EL (cell line): ENCODE measurements at places on chromosomes 3 and 15.

- DNase-seq, result no peak
These were observed 21.4 kb downstream of the RFX7 start for GRCh38 chr15:56222302-56222701.

DNA sequence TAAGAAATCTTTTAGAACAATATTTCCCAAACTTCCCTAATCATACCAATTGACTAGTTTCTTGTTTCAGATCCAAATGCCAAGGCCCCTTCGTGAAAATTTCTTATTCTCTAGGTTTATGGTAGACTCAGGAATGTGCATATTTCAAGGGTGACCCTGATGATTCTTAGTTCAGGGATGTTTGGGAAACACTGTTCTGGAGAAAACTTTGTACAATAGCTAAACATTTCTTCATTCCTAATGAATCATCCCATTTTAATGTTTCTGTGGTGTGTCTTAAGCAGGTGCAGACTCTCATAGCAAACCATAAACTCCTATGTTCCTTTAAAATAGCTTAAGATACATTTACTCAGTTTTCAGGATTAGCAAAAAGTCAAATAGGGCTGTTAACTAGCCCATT, 314.5 kb downstream of the TIGIT start:
- peak; percentile 92 for DNase-seq

GRCh38 chr15:45795440-45796069, 160.7 kb downstream of the SQOR start:
- peak; percentile 20 for DNase-seq

- no peak for DNase-seq
These were observed 173.4 kb downstream of the WNT5A start for GRCh38 chr3:55313666-55314065.

GRCh38 chr15:89184357-89184756, 37.0 kb downstream of the RLBP1 start:
- no peak for DNase-seq

DNA sequence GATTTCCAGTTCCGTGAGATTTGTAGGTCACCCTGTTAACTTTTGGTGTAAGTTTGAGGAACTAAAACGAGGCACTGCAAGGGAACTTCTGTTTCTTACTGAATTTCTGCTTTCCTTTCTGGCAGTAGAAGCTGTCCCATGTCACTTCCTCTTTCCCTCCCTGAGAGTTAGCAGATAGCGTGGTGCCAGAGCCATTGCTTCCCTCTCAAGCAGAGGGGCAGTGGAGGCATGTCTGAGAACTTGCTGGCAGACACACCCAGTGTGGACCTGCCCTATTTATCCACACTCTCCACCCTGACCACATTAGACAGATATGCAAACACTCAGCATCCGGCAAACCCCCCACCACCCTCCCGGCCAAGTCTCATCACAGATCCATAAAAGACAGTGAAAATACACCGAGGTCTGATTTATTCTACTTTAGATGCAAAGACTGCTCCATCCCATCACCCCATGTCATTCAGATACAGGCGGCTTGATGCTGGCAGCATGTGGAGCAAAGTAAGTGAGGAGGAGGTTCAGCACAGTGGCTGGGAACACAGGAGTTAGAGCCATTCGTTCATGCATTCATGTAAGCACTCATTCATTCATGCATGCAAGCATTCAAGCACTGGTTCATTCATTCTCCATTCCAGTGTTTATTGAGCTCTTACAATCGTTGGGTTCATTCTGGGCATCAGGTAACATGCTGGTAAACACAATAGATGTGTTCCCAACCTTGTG, 324.7 kb downstream of the SHQ1 start:
- no peak for DNase-seq

DNA sequence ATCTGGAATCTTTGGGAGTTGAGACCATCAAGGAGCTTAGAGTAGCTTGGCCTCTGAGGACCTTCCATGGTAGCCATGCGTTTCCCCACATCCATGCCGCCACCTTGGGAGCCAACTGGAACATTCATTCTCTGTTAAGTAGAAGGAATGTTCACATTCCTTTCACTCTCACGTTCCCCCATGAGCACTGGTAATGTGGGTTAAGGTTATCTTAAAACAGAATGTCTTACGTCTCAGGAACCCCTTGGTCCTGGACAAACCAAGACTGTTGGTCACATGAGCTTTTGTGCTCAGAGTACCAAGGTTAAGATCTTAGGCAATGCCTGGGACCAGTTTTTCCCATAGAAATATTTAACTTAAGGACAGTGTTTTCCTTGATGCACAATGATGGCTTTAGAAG, 211.7 kb upstream of the UBE2E1 start:
- no peak for DNase-seq

DNA sequence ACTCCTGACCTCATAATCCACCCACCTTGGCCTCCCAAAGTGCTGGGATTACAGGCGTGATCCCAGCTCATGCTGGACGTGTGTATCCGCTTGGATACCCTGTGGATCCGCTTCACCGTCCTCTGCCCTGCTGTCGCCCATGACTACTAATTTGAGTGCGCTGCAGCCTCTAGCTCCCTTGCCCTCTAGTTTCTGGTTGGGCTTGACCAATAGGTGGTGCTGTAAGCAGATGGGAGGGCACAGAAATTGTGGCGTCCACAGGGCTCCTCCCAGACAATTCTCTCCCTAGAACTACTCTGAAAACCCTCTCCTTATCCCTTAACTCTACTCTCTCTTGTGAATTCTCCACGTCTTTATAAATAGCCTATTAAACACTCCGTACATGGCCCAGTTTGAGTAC, 36.2 kb downstream of the ZPLD1 start:
- DNase-seq, result no peak

DNA sequence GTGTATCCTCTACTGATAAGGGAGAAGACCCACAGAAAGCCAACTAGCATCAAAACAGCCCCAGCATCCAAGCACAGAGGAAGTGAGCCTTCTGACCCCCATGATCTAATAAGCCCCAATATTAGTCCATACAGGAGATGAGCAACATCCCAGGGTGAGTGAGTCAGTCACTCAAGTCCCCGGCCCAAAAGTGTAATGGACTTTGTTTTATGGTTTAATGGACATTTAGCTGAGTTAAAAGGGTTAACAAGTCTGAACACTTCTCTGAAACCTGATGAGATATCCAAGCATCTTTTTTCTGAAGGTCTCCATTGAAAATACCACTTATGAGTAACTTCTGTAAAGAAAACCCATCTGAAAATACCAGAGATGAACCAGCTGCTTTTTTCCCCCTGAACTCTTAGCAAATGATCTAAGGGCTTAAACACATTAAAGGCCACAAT, 115.6 kb downstream of the GREM1 start:
- peak; percentile 70 for DNase-seq

GRCh38 chr15:89132611-89133507, 44.6 kb downstream of the ABHD2 start:
- no peak for DNase-seq

DNA sequence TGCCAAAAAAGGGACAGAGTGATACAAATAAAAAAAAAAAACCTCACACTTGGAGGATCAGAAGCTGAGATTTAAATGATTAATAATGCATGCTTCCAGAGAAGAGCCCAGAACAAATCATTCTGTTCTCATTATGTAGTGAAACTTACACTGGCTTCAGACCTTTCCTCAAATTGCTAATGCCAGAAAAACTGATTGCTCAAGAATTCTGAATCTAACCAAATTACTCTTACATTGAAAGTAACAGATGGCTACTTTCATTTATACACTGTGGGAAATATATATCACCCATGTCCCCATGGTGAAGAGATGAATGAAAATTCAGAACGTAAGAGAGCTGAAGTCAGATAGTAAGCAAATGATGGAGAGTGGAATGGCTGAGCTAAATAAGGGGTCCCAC, 85.9 kb upstream of the NSMCE3 start:
- no peak for DNase-seq

GRCh38 chr3:127064391-127065137, 81.6 kb downstream of the PLXNA1 start:
- peak; percentile 48 for DNase-seq

DNA sequence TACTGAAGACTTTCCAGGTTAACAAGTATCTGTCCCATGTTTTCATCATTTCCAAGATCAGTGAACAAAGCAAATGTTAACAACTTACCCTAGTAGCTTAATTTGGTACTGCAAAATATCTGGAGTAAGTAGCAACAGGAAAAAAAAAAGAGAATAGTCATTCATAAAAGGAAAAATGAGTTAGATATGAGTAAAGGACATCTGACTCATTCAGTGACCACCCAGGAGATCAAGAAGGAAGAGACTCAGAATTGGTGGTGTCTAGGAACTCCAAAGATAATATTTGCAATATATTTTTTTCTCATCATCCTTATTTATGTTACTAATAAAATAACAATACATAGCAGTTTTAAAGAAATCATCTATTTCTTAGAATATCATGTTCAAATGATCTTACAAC, 253.8 kb upstream of the COL8A1 start:
- DNase-seq, result peak; percentile 29

- no peak for DNase-seq
These were observed 39.8 kb upstream of the ZBTB38 start for GRCh38 chr3:141328286-141329166.

GRCh38 chr3:19272296-19272695, 124.0 kb downstream of the KCNH8 start:
- no peak for DNase-seq

GRCh38 chr3:61560517-61561373, 626 bp upstream of the PTPRG start:
- DNase-seq, result peak; percentile 89

DNA sequence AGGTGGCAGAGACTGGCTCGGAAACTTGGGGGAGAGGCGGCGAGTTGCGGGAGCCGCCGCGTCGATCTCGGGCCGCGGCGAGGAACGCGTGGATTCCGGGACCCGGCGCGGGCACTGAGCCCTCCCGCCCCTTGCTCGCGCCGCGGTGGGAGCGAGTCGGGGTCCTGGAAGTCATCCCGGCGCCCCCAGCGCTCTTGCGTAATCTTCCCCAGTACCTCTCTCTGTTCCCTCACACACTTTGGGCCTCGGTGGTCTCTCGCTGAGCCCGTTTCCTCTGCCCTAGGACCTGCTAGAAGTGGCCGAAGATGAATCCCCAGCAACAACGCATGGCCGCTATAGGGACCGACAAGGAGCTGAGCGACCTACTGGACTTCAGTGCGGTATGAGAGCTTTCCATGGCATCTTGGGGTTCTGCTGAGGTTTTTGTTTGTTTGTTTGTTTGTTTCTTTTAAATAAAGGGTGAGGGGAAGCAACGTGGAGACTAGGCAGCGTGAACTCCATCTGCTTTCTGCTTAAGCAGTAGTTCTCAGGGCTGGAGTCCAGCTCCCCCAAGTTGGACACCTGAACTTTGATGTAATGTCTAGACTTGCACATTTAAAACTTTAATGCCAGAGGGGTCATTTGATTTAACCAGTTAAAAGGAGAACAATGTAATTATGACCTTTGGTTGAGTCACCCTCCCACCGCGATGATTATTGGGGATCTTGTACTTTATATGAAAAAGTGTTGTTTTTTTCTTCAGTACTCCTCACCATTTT, 1.3 kb downstream of the TCF12 start:
- DNase-seq, result peak; percentile 52

DNA sequence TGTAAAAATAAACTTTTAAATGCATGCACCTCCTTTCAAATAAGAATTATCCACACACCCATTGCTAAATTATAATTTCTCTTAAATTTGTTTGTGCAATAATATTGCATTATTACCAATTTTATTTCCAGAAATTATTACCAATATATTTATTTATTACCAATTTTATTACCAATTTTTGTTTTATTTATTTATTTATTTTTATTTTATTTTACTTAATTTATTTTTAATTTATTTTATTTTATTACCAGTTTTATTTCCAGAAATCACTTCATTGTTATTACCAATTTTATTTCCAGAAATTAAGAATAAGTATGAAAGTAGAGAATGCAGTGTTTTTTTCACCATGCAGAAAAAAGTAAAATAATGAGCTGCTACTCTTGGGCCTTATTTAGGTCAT, 525.4 kb downstream of the NAALADL2 start:
- DNase-seq, result no peak

- DNase-seq, result peak; percentile 81
These were observed at the start of gene BOC for GRCh38 chr3:113211330-113212149. Gene BOC (plus strand): TSS chr3:113211557. CDS start chr3:113249803, 38,246 bp downstream.

DNA sequence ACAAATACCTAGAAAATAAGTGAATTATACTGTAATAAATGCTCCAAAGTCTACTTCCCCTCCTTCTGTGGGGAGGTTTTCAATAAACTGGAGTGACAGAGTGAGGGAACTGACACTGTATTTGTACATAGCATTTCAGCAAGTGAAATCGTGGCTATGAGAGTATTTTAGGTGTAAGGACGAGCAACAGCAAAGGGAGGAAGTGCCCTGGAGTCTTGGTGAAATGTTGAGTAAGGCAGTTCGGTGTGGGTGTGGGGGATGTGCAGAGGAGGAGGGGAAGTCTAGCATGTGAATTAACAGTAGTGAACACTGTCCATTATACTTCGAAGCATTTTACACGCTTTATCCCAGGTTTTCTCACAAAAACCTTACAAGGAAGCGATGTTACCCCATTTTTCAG, 18.1 kb upstream of the P2RY13 start:
- no peak for DNase-seq

DNA sequence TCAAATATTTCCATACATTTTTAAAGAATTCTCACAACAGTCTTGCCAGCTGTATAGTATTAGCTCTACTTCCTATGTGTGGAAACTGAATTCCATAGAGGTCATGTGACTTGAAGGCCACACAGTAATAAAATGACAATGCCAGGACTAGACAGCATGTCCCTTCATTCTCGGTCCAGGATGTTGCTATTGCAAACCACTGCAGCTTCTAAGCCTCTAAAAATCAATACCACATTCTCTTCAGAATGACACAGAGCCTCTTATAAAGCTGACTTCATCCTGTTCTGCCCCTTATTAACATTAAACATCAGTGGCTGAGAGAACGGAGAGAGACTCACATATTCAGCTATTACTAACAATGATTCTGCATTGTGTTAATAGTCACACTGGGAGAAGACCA, 240.3 kb upstream of the PEX5L start:
- peak; percentile 6 for DNase-seq

DNA sequence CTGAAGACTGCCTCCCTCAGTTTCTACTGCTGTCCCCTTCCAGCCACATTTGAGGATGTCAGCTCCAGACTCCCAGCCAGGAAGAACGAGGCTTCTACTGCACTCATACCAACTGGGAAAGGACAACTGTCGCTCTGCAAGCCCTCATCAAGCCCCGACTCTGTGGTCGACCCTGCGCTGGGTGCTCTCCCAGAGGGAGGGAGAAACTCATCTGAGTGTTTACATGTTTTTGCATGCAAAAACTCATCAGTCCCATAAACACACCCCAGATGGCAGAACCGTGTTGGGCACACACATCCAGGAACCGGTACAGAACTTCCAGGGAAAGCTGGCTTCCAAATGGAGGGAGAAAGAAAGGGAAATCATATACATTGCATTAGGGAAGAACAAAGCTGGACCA, 43.5 kb downstream of the ADAMTS17 start:
- no peak for DNase-seq

- DNase-seq, result no peak
These were observed 51.4 kb downstream of the SSUH2 start for GRCh38 chr3:8593021-8593827.

- peak; percentile 85 for DNase-seq
These were observed 24.9 kb downstream of the ABTB1 start for GRCh38 chr3:127697551-127698240.

- no peak for DNase-seq
These were observed 41.3 kb upstream of the FILIP1L start for GRCh38 chr3:100155590-100155989.
